ENCODE measurements at places on chromosomes 12 and 14. TPM values are rescaled to one million over a fixed set of nuclear protein-coding genes. Genes with fewer than 3 reads are reported as not detected.

GRCh38 chr14:103015426-103015825 is 41.9 kb downstream of the CDC42BPB start:
- peaks cover 35% of the 10 kb centered on the region for H3K4me1 ChIP-seq
- H3K4me3 ChIP-seq = no peak overlapping the region
- H3K27me3 ChIP-seq = no peaks in the 10 kb centered on the region
- peaks cover 13% of the 10 kb centered on the region for H3K36me3 ChIP-seq
- DNase-seq = no peak
- no peak overlapping the region for H3K27ac ChIP-seq

The KRT8 gene
- 49.4 TPM for total RNA-seq

DNA sequence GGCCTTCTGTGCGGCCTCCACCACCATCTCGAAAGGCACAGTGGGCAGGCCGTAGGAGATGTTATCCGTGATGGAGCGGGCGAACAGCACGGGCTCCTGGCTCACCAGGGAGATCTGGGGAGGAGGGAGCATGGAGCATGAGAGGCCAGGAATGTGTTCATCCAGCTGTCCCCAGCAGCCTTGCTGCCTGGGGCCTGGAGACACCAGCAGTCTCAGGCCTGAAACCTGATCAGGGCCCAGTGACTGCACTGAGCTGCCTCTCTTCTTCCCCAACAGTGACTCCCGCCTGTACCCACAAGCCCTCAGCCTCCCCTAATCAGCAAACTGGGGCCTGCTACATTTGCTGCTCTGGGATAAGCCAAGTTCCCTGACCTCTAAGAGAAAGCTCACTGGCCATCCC is 30.9 kb downstream of the ABCB9 start:
- no peak overlapping the region for H3K4me3 ChIP-seq
- no peaks in the 10 kb centered on the region for H3K4me1 ChIP-seq
- DNase-seq = no peak
- no peak overlapping the region for H3K27ac ChIP-seq
- H3K27me3 ChIP-seq = no peaks in the 10 kb centered on the region

DNA sequence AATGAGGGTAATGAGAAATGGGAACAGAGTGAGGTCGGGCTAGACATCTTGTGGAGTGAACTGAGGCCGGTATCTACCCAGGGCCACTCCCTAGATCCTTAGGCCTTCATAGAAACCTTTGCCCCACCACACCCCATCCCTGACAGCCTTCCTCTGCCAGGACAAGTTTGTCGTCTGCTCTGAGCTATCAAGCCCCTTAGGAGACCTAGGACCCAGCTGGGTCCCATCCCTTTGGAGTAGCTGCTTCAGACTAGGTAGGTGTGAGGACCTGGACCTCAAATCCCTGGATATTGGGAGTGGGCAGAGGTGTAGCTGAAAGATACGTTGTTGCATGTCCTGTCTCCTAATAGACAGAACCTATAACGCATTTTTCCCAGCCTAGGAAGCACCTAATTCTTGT is at the start of gene TMEM253:
Gene TMEM253, plus strand, starts transcription at position 136 of the 400 bp plus-strand sequence. CDS start 278 bp downstream, outside the sequence.
- H3K4me1 ChIP-seq = peaks cover 77% of the 10 kb centered on the region
- H3K27me3 ChIP-seq = no peaks in the 10 kb centered on the region
- no peak within 1 kb of the TSS for H3K4me3 ChIP-seq
- DNase-seq = no peak
- H3K36me3 ChIP-seq = no peaks in the 10 kb centered on the region

The TOMM20L gene
- total RNA-seq = 2.7 TPM

The TSPAN8 gene
- total RNA-seq = 33.6 TPM

- no peak for DNase-seq
- H3K4me3 ChIP-seq = no peak overlapping the region
- peaks cover 96% of the 10 kb centered on the region for H3K36me3 ChIP-seq
- H3K27me3 ChIP-seq = no peaks in the 10 kb centered on the region
Observed at GRCh38 chr12:132726386-132726785, 15.7 kb downstream of the PGAM5 start.

The HHIPL1 gene
- total RNA-seq = 0.21 TPM

The CDKL1 gene
- total RNA-seq = 6.3 TPM

The STRN3 gene
- total RNA-seq = 29.8 TPM

- H3K4me3 ChIP-seq = no peak overlapping the region
- H3K4me1 ChIP-seq = peaks cover 34% of the 10 kb centered on the region
- DNase-seq = no peak
Observed at GRCh38 chr14:98909251-98909944, 362.6 kb downstream of the BCL11B start.

GRCh38 chr12:51270067-51270950 is at the start of gene SMAGP:
TSS of gene SMAGP (minus strand) at chr12:51270415. CDS start at chr12:51269278, 1,137 bp downstream.
- peak; percentile 75 for DNase-seq
- H3K36me3 ChIP-seq = no peaks in the 10 kb centered on the region
- peak within 1 kb of the TSS; percentile 89 for H3K27ac ChIP-seq
- peak within 1 kb of the TSS; percentile 90 for H3K4me3 ChIP-seq
- peaks cover 18% of the 10 kb centered on the region for H3K4me1 ChIP-seq

GRCh38 chr14:103058164-103059055 is 1.1 kb upstream of the CDC42BPB start:
- H3K27ac ChIP-seq = peak overlapping the region; percentile 75
- H3K4me1 ChIP-seq = peaks cover 42% of the 10 kb centered on the region
- peak; percentile 78 for DNase-seq

The FAM186B gene
- 0.44 TPM for total RNA-seq

The AQP6 gene
- not detected for total RNA-seq

DNA sequence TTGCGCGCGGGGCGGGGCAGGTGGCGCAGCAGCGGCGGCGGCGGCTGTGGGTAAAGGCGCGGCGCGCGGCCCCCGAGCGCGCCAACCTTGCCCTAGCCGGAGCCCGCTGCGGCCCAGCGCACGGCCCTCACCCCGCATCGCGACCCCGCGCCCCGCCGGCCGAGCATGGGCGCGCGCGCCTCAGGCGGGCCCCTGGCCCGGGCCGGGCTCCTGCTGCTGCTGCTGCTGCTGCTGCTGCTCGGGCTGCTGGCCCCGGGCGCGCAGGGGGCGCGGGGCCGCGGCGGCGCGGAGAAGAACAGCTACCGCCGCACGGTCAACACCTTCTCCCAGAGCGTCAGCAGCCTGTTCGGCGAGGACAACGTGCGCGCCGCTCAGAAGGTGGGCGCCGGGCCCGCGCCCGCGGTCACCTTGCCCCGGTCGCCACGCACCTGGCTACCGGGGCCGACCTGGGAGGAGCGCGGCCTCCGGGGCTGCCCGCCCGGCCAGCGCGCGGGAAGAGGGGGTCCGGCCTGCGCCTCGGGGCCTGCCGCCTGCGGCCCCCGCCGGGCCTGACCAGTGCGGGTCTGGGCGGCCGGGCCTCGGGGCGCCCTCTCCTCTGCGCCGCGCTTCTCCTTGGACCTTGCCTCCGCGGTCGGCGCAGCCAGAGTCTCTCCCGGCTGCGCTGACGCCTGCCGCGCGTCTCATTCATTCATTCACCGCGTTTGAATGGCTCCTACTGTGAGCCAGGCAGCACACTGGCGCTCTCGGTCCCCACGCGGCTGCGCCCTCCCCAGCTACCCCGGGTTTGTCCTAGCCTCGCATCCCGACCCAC is at the start of gene BRI3BP:
Gene BRI3BP, plus strand, starts transcription at position 20 of the 811 bp plus-strand sequence. Its CDS starts 146 bp downstream, at position 166.
- no peak within 1 kb of the TSS for H3K27ac ChIP-seq
- peaks cover 21% of the 10 kb centered on the region for H3K4me1 ChIP-seq
- DNase-seq = no peak
- no peaks in the 10 kb centered on the region for H3K27me3 ChIP-seq
- no peaks in the 10 kb centered on the region for H3K36me3 ChIP-seq

GRCh38 chr12:124416516-124417395 is 121.9 kb downstream of the RFLNA start:
- DNase-seq = no peak
- H3K36me3 ChIP-seq = peaks cover 90% of the 10 kb centered on the region
- H3K4me3 ChIP-seq = no peak overlapping the region
- no peak overlapping the region for H3K27ac ChIP-seq

The COCH gene
- total RNA-seq = 19.6 TPM

The KRT75 gene
- 14.6 TPM for total RNA-seq

GRCh38 chr12:20629414-20630156 is 65.5 kb upstream of the SLCO1C1 start:
- peaks cover 3% of the 10 kb centered on the region for H3K4me1 ChIP-seq
- H3K4me3 ChIP-seq = no peak overlapping the region
- no peaks in the 10 kb centered on the region for H3K27me3 ChIP-seq
- DNase-seq = no peak

The SFSWAP gene
- 48.0 TPM for total RNA-seq

DNA sequence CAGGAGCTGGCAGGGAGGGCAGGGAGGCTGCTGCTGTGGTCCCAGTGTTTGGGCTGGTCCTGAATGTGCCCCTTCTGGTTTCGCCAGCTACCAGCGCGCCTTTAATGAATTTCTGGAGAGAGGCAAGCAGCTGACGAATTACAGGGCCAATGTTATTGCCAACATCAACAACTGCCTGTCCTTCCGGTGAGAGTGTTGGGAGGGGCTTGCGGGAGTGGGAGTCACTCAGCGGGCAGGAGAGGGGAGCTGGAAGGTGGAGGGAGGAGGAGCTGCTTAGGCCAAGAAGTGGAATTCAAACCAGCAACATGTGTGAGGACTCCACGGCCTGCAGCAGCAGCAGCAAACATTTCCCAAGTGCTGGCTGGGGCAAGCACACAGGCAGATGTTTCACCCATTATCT is 7.7 kb downstream of the TNFAIP2 start:
- no peak for DNase-seq
- no peak overlapping the region for H3K4me3 ChIP-seq
- H3K27ac ChIP-seq = peak overlapping the region; percentile 3
- peaks cover 61% of the 10 kb centered on the region for H3K36me3 ChIP-seq
- H3K4me1 ChIP-seq = peaks cover 52% of the 10 kb centered on the region

The TAS2R20 gene
- 1.0 TPM for total RNA-seq

The ADAM21 gene
- not detected for total RNA-seq

The REP15 gene
- total RNA-seq = 0.99 TPM

The GPR84 gene
- 0.95 TPM for total RNA-seq

- peak; percentile 69 for DNase-seq
- peaks cover 7% of the 10 kb centered on the region for H3K27me3 ChIP-seq
- H3K4me1 ChIP-seq = peaks cover 34% of the 10 kb centered on the region
- no peak overlapping the region for H3K27ac ChIP-seq
Observed at GRCh38 chr14:96090441-96091148, 51.4 kb downstream of the C14orf132 start.

DNA sequence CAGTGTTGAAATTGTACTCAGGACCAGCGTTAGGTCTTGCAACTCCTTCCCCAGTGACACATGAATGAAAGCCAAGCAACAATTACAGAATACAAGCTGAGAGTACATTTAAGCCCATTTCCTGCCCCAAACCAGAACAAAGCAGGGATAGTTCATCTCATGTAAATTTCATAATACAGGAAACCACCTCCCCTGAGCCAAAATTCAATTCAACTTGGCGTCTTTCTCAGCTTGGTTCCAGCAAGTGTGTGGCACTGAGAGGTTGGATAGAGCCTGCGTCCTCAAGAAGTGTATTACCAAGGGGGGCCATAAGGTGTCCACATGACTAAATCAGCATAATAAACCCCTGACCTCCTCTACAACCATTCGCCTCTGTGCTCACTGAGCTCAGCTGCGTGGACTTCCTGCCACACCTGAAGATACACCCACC is 278.9 kb upstream of the CRY1 start:
- H3K36me3 ChIP-seq = no peaks in the 10 kb centered on the region
- H3K4me1 ChIP-seq = peaks cover 4% of the 10 kb centered on the region
- H3K27ac ChIP-seq = no peak overlapping the region
- H3K4me3 ChIP-seq = no peak overlapping the region
- no peak for DNase-seq
- no peaks in the 10 kb centered on the region for H3K27me3 ChIP-seq

- no peak overlapping the region for H3K27ac ChIP-seq
- no peaks in the 10 kb centered on the region for H3K27me3 ChIP-seq
- DNase-seq = no peak
- peaks cover 6% of the 10 kb centered on the region for H3K4me1 ChIP-seq
- peaks cover 51% of the 10 kb centered on the region for H3K36me3 ChIP-seq
Observed at GRCh38 chr14:30725763-30726162, 103.6 kb downstream of the SCFD1 start.

The P2RX7 gene
- 15.4 TPM for total RNA-seq

The TPH2 gene
- not detected for total RNA-seq

The HOXC9 gene
- total RNA-seq = 12.2 TPM

The EPYC gene
- total RNA-seq = not detected

GRCh38 chr14:92728759-92729364 is 19.6 kb downstream of the LGMN start:
- H3K36me3 ChIP-seq = peaks cover 22% of the 10 kb centered on the region
- no peaks in the 10 kb centered on the region for H3K27me3 ChIP-seq
- peaks cover 11% of the 10 kb centered on the region for H3K4me1 ChIP-seq
- no peak overlapping the region for H3K4me3 ChIP-seq
- H3K27ac ChIP-seq = no peak overlapping the region
- no peak for DNase-seq

The NOXRED1 gene
- 0.40 TPM for total RNA-seq

The PTPRO gene
- 0.72 TPM for total RNA-seq

- H3K27ac ChIP-seq = no peak overlapping the region
- H3K36me3 ChIP-seq = no peaks in the 10 kb centered on the region
- H3K4me1 ChIP-seq = no peaks in the 10 kb centered on the region
- peaks cover 15% of the 10 kb centered on the region for H3K27me3 ChIP-seq
Observed at GRCh38 chr12:122190842-122191668, 8.1 kb downstream of the LRRC43 start.

- peak overlapping the region; percentile 97 for H3K27ac ChIP-seq
- H3K36me3 ChIP-seq = no peaks in the 10 kb centered on the region
Observed at GRCh38 chr12:112419297-112420133, 768 bp downstream of the PTPN11 start.

The MGST1 gene
- 81.9 TPM for total RNA-seq

- no peaks in the 10 kb centered on the region for H3K36me3 ChIP-seq
- no peak overlapping the region for H3K27ac ChIP-seq
- no peak for DNase-seq
- peak overlapping the region; percentile 56 for H3K4me3 ChIP-seq
- H3K4me1 ChIP-seq = peaks cover 11% of the 10 kb centered on the region
- peaks cover 17% of the 10 kb centered on the region for H3K27me3 ChIP-seq
Observed at GRCh38 chr12:2691345-2692071, 103.3 kb upstream of the FKBP4 start.

DNA sequence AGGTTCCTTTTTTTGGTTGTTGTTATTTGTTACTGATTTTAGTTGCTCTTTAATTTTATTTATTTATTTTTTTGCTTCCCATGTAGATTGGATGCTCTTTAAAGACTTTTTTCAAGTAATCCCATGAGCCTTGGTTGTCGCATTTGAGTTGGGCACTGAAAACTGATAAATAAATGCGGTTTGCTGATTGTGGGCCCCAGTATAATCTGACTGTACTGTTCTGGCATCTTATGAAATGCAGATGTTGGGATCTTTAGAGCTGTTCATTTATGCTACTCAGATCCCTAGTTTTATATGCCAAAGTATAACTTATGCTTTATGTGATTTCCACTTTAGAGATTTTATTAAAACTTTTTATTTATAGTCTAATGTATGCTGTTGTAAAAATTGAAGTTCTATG is 33.3 kb downstream of the WNK1 start:
- no peak overlapping the region for H3K4me3 ChIP-seq
- no peak for DNase-seq
- H3K27me3 ChIP-seq = no peaks in the 10 kb centered on the region
- no peaks in the 10 kb centered on the region for H3K36me3 ChIP-seq
- H3K4me1 ChIP-seq = peaks cover 44% of the 10 kb centered on the region
- H3K27ac ChIP-seq = no peak overlapping the region

The PDZRN4 gene
- total RNA-seq = 0.72 TPM

Measured in suprapubic skin (tissue), 4 donors.